Activated CD4-positive, alpha-beta T cell treated with anti-CD3 and anti-CD28 coated beads, Interleukin-2, amount 10 ng/mL, durations not matched to agents 7 days and 5 days (primary cell): ENCODE measurements at places on chromosomes 6 and 20. TPM values are rescaled to one million over a fixed set of nuclear protein-coding genes. Genes with fewer than 3 reads are reported as not detected.
A peak's percentile ranks its signal among the peaks of the same experiment; 100 is the strongest.

DNA sequence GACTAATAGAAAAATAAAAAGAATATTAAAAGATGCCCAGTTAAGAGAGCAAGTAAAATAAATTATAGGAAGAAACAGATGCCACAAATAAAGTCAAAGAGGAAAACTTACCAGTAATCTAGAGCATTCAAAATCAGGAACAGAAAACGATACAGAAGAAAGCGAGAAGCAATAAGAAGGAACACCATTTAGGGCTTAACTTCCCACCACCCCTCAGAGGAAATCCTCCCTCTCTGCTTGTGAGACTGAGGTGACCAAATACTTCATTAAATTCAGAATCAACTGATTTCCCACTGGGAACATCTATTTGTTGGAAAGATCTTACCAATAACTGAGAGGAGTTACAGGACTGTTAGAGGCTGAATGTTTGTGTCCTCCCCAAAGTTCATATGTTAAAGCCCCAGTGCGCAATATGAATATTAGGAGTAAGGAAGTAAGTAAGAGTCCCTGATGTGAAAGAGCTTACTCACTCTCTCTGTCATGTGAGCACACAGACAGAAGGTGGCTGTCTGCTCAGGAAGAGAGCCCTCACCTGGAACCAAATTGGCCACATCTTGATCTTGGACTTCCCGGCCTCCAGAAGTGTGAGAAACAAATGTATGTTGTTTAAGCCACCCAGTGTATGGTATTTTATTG is 19.5 kb downstream of the KATNA1 start:
- peak overlapping the region; percentile 33 for H3K27ac ChIP-seq
- H3K4me3 ChIP-seq, result no peak overlapping the region
- peaks cover 14% of the 10 kb centered on the region for H3K4me1 ChIP-seq
- DNase-seq, result no peak

- peaks cover 14% of the 10 kb centered on the region for H3K36me3 ChIP-seq
- peak overlapping the region; percentile 86 for H3K27ac ChIP-seq
- H3K4me3 ChIP-seq, result peak overlapping the region; percentile 87
- peaks cover 48% of the 10 kb centered on the region for H3K4me1 ChIP-seq
- H3K27me3 ChIP-seq, result peaks cover 5% of the 10 kb centered on the region
Measured at GRCh38 chr6:129709196-129709768, 695 bp downstream of the ARHGAP18 start.

- H3K4me1 ChIP-seq, result peaks cover 3% of the 10 kb centered on the region
- DNase-seq, result no peak
- no peak overlapping the region for H3K27ac ChIP-seq
- no peaks in the 10 kb centered on the region for H3K27me3 ChIP-seq
- H3K4me3 ChIP-seq, result no peak overlapping the region
Measured at GRCh38 chr20:23255716-23256385, 94.7 kb upstream of the NXT1 start.

DNA sequence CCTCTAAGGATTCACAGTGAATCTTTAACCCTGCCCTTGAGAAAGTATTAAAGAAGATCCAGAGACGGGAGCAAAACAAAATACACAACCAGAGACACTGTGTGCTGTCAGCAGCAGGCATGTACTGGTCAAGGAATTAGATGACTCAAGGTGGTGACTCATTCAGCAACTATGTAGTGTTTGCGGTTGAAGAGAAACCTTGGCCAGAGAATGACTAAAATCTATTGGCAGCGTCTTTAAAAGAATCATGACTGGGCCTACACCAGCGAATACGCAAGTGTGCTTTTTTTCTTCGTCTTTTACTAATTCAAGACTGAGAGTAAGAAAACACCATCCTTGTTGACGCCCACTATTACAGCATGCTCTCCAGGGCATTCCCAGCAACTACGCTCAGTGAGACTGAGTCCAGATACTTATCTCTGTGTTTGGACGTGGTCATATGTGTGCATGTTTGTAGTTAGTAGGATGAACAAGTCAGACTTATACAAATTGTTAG is 72.4 kb upstream of the BACH2 start:
- no peak overlapping the region for H3K4me3 ChIP-seq
- H3K4me1 ChIP-seq, result peaks cover 25% of the 10 kb centered on the region
- H3K36me3 ChIP-seq, result no peaks in the 10 kb centered on the region
- peak overlapping the region; percentile 2 for H3K27ac ChIP-seq

The ERVFRD-1 gene
- not detected for total RNA-seq

The BPI gene
- not detected for total RNA-seq

The ENPP5 gene
- 0.23 TPM for total RNA-seq

The PBOV1 gene
- total RNA-seq, result not detected

The LY86 gene
- total RNA-seq, result 9.5 TPM
